Umbilical cord (tissue), 2 donors: ENCODE measurements at places on chromosomes 3 and 15.
A peak's percentile ranks its signal among the peaks of the same experiment; 100 is the strongest.

DNA sequence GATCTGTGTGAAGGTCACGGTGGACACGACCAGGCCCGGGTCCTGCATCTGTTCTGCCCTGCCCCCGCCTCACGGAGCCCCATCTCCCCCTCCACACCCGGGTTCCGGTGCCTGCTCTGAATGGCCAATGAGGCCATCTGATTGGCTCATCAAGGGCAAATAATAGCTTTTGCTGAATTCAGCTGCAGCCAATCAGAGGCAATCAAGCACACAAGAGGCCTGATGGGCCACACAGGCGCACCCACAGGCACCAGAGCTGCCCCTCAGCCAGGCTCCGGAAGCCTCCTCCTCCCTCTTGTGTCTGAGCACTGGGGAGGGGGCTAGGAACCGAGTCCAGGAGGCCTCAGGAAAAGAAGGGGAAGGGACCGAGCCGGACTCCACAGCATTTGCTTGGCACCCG is 49.5 kb downstream of the CACNA2D2 start:
- DNase-seq, result no peak

GRCh38 chr15:90071220-90071807 is 31.0 kb downstream of the IDH2 start:
- DNase-seq, result peak; percentile 87

- DNase-seq, result peak; percentile 58
Measured at GRCh38 chr3:46127503-46127902, 80.6 kb downstream of the CCR1 start.

DNA sequence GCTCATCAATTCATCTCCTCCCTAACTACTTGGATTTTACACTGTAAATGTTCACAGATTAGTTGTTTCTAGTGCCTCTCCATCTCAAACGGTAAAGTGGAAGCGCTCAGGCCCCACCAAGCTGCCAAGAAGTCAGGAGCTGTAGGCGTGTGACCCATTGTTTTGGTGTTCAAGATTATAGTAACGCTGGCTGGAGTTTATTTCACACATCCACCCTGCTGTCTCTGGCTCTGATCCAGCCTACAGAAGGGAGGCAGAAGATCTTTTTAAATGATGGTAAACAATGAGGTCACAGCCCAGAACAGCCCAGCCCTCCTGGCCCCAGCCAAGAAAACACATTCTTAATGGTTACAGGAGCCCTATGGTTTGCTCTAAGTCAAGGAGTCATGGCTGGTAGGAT is 25.7 kb upstream of the GALNT15 start:
- no peak for DNase-seq

DNA sequence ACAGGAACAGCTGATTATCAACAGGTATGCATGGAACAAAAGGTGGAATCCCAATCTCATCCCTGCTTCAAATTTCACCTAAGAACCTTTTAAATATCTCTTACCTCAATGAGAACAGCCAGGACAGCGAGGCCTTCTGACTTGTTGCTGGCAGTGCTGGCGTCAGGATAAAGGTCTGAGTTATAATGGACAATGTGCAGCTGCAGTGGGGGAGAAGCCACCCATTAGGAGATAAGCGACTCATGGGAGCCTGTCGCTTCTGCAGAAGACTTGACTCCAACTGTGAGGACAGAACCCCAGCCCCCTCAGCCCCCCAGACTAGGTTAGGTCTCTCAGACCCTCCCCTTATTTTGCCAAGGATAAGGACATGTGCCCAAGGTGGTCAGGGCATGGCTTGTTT is 39.7 kb downstream of the CA12 start:
- DNase-seq, result no peak

DNA sequence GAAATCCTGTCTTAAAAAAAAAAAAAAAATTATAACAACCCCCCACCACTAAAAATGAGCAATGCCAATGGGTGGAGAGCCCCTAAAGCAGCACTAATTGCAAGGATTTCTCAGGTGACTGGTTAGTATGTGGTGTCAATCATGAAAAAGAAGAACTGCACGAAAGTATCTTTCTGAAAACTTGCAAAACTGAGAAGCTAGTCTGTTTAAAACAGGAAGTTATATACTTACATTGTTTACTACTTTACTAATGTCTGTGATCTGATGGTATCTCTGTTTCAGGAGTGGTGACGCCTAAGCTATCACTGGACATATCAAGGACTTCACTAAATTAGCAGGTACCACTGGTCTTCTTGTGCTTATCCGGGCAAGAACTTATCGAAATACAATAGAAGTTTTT is at the start of gene CCR3:
CCR3 (plus strand) TSS at position 341 of the 400 bp plus-strand sequence. CDS start 22,699 bp downstream, outside the sequence.
- DNase-seq, result no peak

DNA sequence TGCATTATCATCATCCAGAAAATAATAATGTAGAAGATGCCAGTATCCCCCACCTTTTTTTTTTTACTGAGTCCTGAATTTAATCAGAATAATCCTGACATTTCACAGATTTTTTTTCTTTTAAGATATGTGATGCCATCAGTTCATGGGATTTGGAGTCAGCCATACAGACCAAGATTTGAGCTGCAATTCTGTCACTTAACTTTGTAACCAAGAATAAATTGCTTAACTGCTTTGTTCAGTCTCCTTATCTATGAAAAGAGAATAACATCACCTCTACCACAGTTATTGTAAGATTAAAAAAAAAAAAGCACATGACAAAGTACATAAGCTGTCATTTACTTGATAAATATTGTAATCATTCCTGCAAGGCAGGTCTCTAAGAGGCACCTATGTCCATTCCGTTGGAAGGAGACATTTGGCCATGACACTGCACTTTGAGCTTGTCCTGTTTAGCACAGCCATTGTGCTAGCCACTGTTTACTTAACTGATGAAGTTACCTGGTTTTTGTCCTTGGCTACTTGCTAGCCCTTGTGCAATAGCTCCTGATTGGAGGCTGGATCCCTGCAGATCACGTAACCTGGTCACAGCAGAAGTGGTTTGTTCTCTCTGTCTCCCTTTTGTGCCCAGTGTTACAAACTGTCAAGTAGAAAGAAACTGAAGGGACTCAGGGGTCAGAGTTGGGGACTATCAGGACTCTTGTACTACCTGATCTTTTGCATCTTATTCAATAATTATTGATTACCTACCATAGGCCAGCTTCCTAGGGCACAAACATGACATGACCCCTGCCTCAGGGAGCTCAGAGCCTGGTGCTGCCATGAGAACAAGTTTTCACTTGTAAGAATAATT is 306.0 kb downstream of the WDR72 start:
- DNase-seq, result no peak

DNA sequence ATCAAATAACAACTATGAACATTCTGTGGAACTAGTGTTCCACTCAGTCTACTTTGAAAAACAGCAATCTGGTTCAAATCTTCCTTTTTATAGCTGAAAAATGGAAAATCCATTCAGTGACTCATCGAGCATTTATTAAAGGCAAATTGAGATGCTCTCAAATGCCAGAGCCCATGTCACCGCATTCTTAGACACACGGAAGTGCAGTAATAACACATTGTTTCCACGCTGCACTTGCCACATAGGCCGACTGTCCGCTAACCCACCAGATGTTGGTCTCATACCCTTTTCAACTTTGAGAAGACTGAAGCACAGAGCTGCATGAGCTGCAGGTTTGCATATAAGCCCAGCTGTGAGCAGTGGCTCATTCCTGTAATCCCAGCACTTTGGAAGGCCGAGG is 95.9 kb downstream of the TMEM266 start:
- no peak for DNase-seq

DNA sequence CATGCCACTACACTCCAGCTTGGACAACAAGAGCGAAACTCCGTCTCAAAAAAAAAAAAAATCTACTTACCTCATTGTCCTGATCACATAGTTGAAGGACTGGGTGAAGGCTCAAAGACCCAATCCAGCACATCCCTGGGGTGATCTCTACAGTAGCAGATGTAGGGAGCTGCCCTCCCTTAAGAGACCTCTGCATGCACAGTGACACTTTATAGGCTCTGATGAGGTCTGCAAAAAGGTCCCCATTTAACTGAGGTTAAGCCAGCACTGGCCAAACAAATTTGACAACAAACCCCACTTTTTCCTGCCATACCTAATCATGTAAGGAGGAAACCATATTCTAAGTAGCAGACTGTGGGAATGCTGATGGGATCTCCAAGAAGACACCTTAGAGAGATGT is 31.1 kb upstream of the SPATA12 start:
- DNase-seq, result no peak

- DNase-seq, result no peak
Measured at GRCh38 chr3:350871-351371, 154.4 kb downstream of the CHL1 start.

- no peak for DNase-seq
Measured at GRCh38 chr15:85525755-85526154, 145.4 kb downstream of the AKAP13 start.

DNA sequence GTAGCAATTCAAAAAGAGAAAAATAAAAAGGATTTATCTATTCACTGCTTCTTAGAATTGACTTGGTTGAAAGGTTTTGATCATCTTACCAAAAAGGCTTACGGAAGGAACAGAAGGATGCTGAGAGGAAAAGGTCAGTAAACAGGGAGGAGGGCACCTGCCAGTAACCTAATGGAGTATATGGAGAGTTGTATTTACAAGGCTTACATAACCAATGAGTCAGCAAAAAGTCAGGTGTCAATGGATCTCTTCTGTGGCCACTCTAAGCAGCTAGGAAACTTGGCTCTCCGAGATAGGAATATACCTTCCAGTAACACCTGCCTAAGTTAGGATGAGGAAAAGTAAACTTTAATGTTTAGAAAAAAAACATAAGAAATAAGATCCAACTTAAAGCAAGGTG is 80.5 kb upstream of the PLXND1 start:
- DNase-seq, result no peak

DNA sequence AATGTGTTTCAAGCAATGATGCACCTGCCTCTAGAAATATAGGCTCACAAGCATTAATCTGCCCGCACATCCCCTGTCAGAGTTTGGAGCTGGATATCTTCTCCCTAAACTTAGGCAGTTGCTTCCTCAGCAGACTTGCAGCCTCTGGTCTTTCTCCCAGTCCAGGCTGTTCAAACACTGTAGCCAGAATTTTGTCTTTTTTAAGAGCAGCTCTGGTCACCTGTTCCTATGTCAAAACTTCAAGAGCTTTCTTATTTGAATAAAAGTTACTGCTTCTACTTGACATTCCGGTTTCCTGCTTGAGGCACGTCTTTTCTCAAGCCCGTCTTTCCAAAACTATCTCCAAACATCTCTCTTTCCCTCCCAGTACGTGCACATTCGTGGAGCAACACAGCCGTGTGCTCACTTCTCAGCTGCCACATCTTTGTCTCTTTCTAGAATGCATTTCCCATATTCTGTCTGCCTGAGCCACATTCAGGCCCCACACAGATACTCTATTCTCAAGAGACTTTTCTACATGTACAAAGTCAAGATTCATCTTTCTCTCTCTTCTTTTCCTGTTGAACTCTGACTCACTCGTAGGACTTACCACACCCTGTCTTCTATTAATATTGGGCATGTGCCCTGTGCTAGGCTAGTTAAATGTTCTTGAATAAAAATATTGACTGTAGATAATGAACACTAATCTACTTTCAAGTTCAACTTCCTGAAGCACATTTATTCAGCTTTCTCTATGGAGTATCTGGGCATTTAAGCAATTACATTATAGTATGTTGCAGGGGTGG is 307.7 kb upstream of the SOX2 start:
- no peak for DNase-seq

DNA sequence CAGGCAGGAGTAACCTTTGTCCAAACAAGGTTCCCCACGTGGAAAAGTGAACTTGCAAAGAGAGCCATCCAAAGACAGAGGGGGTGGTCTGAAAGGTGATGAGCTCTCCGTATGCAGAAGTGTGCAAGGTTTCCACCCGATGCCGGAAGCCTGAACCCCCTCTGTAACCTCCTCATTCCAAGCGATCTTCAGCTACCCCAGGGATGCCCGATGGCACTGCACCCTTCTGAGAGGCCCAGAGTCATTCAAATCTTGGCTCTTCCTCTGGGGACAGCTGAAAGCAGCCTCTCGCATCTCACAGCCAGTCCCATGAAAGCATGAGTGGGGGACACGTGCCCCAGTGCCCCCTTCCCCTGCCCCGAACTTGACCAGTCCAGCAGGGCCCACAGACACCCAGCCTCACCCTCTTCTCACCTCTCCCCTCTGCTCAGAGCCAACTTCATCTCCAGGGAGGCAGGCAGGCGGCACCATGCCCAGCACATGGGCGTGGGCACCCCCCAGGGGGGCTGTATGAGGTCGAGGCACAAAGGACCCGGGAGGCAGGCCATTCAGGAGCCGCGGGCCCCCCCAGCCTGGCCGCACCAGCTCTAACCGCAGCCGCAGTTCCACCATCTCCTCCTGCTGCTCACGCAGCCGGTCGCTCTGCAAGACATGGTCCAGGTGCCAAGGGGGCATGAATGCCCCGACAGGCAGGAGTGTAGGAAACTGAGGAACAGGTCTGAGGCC is 8.7 kb downstream of the KIF7 start:
- DNase-seq, result no peak

- no peak for DNase-seq
Measured at GRCh38 chr15:62469478-62469873, 304.4 kb upstream of the C2CD4B start.

- DNase-seq, result no peak
Measured at GRCh38 chr15:40095371-40096093, 13.1 kb downstream of the BMF start.

DNA sequence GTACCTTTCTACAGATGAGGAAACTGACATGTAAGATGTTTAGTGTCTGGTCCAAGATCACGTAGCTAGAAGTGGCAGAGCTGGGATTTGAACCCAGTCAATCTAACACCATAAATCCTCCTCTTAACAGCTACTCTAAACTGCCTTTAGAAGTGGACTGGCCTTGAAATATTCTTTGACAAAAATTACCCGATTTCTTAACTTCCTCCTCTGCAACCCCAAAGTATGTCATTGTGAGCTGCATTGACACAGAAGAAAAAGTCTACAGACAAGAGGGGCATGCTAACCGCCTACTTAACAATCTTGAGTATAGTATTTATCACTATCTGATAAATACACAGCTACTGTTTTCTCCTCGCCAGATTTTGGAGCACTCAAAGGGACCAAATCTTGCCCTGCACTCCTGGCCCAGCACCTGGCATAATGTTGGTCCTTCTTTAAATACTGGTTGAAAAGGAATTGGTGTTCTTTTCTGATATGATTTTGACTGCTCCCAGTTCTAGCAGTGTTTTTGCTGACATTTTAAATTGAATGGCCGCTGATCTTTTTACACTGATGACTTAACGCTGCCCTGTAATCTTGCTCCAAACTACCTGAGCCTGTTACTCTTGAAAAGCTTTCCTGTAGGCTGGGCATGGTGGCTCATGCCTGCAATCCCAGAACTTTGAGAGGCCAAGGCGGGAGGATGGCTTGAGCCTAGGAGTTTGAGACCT is 36.9 kb downstream of the ITPR1 start:
- no peak for DNase-seq
